Type B pancreatic cell (in vitro differentiated cells): ENCODE measurements at places on chromosomes 1 and 21. TPM values are rescaled to one million over a fixed set of nuclear protein-coding genes. Genes with fewer than 3 reads are reported as not detected.

The SPATA6 gene
- 7.3 and 23.5 TPM in 2 replicates for total RNA-seq

The A3GALT2 gene
- 0.29 TPM in 1 of 2 replicates, not detected in the other for total RNA-seq

The SAMD13 gene
- 3.6 and 6.0 TPM in 2 replicates for total RNA-seq

The PIGV gene
- total RNA-seq: 13.3 and 15.3 TPM in 2 replicates

The BACE2 gene
- 29.8 and 44.3 TPM in 2 replicates for total RNA-seq

The GPR37L1 gene
- 0.12 and 0.24 TPM in 2 replicates for total RNA-seq

The SH2D5 gene
- total RNA-seq: 1.2 and 1.4 TPM in 2 replicates

The ERRFI1 gene
- total RNA-seq: 83.3 and 104 TPM in 2 replicates

The C1orf167 gene
- 0.40 TPM in 1 of 2 replicates, not detected in the other for total RNA-seq

The GBP2 gene
- total RNA-seq: 7.3 and 17.8 TPM in 2 replicates

The AKNAD1 gene
- total RNA-seq: 0.92 TPM in 1 of 2 replicates, not detected in the other

The GPX7 gene
- 20.4 and 35.4 TPM in 2 replicates for total RNA-seq

The ADCY10 gene
- total RNA-seq: 0.14 and 0.39 TPM in 2 replicates

The PLA2G2D gene
- not detected in 2 replicates for total RNA-seq

The HEYL gene
- total RNA-seq: 0.83 and 4.3 TPM in 2 replicates

The KIFAP3 gene
- 39.7 and 44.7 TPM in 2 replicates for total RNA-seq

The LRRN2 gene
- 3.4 and 19.0 TPM in 2 replicates for total RNA-seq

The C4BPA gene
- total RNA-seq: 0.87 and 6.8 TPM in 2 replicates

The TCHH gene
- total RNA-seq: 0.07 and 7.0 TPM in 2 replicates

The RAB25 gene
- 97.9 and 294 TPM in 2 replicates for total RNA-seq
